ENCODE measurements at places on chromosomes 1 and 21.

DNA sequence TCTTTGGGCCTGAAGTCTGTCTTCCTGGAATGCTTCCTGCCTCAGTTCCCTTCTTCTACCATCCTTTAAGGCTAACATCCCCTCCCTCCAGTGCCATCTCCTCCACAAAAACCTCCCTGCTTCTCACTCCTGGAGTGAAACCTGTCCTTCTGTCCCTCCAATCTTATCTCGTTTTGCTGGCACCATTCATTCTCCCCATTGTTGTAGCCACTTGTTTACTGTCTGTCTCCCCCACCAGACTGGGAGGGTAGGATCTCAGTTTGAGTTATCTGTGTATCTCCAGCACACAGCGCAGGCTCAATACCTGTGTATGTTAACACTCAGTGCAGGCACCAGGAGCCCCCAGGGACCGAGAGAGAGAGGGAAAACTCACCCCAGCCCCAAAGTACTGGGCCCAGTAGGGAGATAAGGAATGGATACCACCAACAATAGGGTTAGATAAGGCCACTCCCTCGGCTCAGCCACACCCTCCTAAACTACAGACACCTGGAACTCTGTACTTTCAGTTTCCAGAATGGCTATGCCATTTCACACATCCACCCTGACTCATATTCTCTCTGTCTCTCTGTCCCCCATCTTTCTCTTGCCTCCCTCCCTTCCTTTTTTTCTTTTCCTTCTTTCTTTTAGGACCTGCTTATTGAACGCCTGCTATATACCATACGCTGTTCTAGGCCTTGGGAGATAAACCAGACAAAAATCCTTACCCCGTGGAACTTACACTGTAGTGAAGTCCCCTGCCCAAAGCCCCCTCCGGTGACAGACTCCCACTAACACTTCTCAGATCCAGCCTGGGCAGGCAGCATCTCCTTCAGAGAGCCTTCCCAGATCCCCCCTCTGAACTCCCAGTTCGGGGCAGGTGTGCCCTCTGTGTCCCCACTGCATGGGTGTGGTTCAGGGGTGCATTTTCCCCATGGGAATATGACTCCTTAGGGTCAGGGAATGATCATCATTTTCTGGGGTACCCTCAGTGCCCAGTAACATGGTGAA, 3.3 kb upstream of the SSBP3 start:
- no peak for DNase-seq

DNA sequence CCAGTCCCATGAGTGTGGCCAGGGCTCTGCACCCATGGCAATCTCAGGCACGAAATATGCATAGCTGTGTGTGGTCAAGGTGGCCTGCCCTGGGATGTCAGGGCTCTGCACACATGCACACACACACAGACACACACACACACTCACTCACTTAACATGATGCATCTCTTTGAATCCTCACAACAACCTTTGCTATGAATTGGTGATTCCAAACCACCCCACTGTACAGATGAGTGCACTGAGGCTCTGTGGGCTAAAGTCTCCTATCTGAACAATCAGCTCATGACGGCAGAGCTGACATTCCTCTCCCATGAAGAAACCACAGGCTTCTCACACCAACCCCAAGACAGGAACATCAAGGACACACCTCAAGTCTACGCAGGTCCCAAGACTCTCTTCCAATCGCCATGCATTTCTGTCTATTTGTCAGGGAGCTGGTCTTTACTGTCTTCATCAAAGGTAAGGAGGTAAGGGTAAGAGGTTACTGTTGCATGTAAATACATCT, 131.6 kb downstream of the ETS2 start:
- no peak for DNase-seq

GRCh38 chr1:204280099-204280961, 66.5 kb upstream of the GOLT1A start:
- no peak for DNase-seq

DNA sequence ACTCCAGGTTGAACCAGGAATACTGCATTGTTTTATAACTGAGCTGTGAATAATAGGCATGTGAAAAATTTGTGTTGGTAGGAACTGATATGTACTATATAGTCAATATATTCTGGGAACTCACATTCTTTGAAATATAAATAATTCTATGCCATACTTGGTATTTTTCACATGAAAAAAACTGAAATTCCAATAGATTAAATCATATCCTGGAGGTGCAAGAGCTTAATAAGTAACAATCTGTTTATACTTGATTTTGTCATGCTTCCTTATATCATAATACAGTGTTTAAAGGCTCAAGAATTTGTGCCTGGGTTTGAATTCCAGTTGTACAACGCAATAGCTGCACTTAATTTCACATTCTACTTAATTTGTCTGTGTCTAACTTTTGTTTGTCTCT, 387.0 kb downstream of the USP25 start:
- DNase-seq: no peak

DNA sequence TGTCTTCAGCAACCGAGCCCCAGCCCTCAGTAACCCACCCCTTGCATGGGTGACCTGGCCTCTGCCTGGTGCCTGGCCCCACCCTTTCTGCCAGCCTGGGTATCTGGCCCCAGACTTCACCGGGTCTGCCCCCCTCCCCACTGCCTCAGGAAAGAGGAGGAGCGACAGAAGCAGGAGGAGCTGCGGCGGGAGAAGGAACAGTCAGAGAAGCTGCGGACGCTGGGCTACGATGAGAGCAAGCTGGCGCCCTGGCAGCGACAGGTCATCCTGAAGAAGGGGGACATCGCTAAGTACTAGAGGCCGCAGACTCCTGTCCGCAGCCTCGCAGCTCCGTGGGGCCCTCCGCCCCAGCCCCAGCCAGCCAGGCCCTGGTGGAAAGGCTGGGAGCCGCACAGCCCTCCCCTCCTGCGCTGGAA, 6.1 kb downstream of the TNFRSF25 start:
- DNase-seq: no peak

GRCh38 chr1:199135901-199136300, 497.1 kb downstream of the PTPRC start:
- no peak for DNase-seq

- no peak for DNase-seq
Observed at GRCh38 chr1:73671530-73671929, 526.4 kb downstream of the LRRIQ3 start.

- DNase-seq: no peak
Observed at GRCh38 chr1:163872067-163872466, 550.3 kb downstream of the NUF2 start.

GRCh38 chr1:27643600-27644368, 8.8 kb upstream of the FGR start:
- DNase-seq: no peak

DNA sequence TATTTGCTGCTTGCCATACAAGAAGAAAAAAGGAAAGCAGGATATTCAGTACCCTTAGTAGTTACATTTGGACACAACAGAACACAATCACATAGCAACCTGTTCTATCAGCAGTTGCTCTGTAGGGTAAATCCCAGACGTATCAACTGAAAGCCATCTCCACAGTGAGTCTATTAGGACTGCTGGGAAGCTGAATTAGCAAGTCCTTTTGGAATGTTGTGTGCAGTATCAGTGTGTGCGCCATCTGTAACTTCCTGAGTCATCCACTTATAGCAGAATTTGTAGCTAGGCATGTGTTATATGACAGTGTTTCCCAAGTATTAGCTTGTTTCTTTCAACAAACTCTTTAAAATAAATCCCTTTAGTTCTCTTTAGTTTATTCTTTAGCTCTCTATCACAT, 21.3 kb downstream of the CCDC30 start:
- DNase-seq: no peak

GRCh38 chr1:61058483-61059245, 23.7 kb upstream of the NFIA start:
- DNase-seq: no peak

GRCh38 chr1:13461977-13462376, 51.7 kb downstream of the PRAMEF20 start:
- no peak for DNase-seq

GRCh38 chr1:38076038-38076437, 29.4 kb upstream of the POU3F1 start:
- no peak for DNase-seq

DNA sequence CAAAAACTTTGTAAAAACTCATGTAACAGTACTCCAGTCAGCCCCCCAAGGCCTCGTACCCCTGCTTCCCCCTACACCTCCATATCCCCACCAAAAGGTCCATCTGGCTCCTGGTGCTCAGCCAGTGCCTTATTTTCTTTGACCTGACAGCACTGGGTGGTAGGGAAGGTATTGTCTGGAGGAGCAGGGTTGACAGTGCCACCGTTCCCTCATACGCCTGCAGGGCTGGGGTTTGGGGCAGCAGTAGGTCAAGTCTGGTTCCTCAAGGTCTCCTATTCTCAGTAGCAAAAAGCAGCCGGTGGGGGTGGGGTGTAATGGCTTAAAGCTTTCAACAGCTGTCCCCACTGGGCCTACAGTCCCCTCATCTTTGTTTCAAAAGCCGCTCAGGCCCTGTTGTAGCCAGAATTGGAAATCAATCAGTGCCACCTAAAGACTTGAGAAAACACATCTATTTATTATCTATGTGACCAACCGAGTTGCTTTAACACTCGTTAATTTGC, 25.3 kb upstream of the TTF2 start:
- no peak for DNase-seq

DNA sequence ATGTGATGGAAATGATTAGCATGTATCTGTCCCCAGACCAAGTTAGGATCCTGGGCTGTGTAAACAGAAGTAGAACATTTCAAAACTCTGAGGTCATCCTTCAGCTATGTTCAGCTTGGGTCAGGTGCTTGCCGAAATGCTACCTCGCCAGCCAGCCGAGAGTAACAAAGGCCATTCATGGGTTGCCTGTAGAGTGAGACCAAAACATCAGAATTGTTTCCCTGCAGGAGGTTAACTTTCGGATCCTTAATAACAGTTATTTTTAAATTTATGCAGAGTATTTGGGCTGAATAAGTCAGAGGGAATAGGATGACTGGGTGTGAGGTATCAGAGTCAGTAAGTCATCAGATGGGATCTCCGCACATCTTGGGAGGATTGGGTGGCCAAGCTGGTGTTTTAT, 35.6 kb downstream of the SMYD2 start:
- no peak for DNase-seq

GRCh38 chr1:223653015-223653414, 12.5 kb downstream of the CAPN8 start:
- no peak for DNase-seq

DNA sequence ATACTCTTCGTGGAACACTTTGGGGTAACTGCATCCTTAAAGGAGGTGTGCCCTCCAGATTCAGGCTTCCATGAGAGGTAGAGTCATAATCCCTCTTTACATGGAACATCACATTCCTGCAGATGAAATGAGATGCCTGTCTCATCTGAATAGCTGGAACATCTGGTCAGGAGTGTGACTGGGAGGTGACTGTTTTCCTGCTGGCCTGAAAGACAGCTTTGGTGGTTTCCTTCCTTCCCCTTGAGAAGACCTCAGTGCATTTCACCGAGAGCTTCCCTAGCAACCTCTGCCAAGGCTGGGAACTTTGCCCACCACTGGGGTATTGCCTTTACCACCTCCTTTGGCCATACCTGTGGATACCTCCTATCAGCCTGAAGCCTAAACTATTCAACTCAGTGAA, 46.7 kb upstream of the GUCA2A start:
- no peak for DNase-seq

GRCh38 chr21:42844411-42845113, 34.8 kb downstream of the WDR4 start:
- DNase-seq: no peak

GRCh38 chr1:160522622-160523345, at the start of gene SLAMF6:
SLAMF6 (minus strand) TSS chr1:160523255; CDS start chr1:160523192, 63 bp downstream.
- DNase-seq: no peak

GRCh38 chr1:198934901-198935305, 296.1 kb downstream of the PTPRC start:
- DNase-seq: no peak

DNA sequence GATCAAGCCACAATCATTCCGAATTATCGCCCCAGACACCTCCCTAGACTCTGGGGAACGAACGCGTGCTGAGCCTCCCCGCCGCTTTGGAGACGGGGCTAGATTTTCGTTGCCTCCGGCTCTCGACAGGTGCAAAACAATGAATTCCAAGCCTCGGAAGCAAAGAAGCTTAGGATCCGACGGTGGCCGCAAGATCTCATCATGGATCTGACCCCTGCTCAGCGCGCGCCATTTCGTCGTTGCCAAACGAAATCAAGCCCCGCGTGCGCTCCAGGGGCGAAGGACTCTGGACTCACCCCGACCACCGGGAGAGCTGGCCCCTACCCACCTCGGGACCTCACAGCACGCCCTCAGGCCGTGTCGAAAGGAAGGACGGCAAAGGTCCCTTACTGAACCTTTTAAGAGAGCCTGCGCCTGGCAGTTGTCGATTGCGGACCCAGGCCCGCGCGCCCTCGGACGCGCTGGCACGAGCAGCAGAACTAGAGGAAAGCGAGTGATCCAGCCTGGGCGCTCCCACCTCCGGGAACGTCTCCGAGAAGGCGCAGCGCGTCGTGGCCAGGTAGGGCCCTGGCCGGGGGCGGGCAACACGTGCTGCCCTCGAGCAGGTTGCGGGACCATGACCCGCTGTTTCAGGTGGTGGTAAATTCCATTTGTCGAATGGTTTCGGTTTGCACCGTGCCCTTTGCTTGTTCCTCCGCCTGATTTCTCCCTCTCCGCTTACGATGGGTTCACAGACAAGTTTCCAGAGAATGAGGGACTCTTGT, 1.6 kb upstream of the RUNX3 start:
- DNase-seq: no peak

- DNase-seq: no peak
Observed at GRCh38 chr1:117531222-117531621, 74.6 kb upstream of the TENT5C start.

- DNase-seq: peak; percentile 95
Observed at GRCh38 chr1:234612352-234613127, 2.6 kb upstream of the IRF2BP2 start.

- no peak for DNase-seq
Observed at GRCh38 chr21:35674091-35674671, 386.1 kb downstream of the SETD4 start.

- DNase-seq: no peak
Observed at GRCh38 chr1:202016022-202016810, 5.8 kb downstream of the ELF3 start.

GRCh38 chr1:54314696-54315095, 91.5 kb downstream of the SSBP3 start:
- no peak for DNase-seq

DNA sequence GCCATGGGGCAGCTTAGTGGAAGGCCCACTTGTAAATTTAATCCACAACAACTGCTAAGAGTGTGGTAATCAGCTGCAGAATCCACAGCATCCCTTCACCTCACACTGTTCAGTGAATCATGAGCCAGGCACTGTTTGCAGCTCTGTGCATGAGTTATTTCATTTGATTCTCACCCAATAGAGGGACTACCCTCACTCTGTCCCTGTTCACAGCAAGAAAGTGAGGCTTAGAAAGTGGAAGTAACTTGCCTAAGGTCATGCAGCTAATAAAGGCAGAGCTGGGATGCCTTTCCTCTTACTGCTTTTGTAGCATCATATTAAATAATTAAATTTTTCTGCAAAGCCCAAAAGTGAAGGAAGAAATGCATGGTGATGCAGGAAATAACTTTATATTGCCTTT, 346.5 kb upstream of the PLD5 start:
- no peak for DNase-seq

GRCh38 chr1:42479621-42480020, 16.5 kb downstream of the CCDC30 start:
- DNase-seq: no peak

DNA sequence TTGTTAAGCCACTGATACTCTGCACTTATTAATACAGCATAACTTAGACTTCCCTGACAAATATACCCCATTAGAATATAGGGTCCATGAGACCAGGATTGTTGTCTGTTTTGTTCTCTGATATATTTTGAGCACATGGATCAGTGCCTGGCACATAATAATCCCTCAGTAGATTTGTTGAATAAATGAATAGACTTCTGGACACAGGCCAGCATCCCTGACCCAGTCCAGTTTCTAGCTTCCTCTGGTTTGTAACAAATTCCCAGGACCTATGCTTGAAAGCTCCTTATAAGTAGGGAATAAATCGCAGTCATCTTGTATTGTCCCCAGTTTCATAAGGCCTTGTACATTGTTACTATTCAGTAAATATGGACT, 58.2 kb upstream of the GADD45A start:
- DNase-seq: no peak

All from ureter (tissue), 1 donor.